Ecto neural progenitor cell (in vitro differentiated cells): ENCODE measurements at places on chromosomes 16 and 17.

DNA sequence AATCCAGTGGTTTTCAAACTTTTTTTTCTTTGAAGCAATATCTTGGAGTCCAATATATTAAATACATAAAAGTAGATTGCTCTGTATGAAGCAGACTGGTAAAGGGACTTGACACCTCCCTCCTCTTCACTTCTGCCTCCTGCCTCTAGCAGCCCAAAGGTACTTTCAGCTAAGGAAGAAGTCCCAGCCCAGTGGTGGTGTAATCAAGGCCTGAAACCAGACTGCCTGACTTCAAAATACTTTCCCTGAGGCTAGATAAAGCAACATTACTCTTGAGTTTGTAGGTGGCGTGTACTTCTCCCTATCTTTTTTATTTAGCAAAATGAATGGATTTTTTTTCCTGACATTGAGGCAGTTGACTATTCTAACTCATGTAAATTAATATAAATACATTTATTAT is 122.4 kb upstream of the TMEM97 start:
- no peak for DNase-seq

DNA sequence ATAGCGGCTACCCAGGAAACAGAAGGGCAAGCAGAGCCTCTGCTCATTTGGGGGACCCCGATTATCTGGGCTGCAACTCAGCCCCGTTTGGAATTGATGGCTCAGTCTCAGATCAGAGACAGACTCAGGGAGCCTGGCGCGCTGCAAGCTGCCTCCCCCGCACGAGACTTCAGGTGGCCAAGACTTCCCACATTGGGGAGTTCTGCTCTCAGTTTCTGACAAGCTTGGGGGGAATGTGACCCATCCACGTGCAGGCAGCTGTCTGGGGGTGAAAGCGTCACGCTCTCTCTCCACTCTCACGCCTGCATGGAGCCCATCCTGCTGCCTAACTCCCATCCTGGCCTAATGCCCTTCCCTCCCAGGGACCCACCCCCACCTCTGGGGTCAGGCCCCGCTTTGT is 157.6 kb upstream of the GSE1 start:
- no peak for DNase-seq

GRCh38 chr17:57834146-57834741 is 15.6 kb downstream of the MRPS23 start:
- no peak for DNase-seq

DNA sequence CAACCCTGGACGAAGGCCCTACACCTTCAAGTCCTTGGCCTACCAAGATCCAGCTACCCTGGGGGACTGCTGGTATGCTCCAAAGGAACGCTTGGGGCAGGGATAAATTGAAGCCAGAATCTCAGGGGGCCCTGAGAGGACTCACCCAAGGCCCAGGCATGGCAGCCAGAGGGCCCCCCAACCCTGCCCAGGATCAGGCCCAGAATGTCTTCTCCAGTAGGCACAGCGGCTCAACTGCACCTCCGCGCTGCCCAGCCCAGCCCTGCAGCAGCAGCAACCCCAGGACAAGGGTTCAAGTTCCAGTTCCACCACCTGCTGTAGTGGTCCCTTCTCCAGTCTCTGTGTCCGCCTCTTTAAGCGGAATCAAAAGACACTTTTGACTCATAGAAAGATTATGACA is 2.2 kb downstream of the TFAP4 start:
- DNase-seq = no peak

DNA sequence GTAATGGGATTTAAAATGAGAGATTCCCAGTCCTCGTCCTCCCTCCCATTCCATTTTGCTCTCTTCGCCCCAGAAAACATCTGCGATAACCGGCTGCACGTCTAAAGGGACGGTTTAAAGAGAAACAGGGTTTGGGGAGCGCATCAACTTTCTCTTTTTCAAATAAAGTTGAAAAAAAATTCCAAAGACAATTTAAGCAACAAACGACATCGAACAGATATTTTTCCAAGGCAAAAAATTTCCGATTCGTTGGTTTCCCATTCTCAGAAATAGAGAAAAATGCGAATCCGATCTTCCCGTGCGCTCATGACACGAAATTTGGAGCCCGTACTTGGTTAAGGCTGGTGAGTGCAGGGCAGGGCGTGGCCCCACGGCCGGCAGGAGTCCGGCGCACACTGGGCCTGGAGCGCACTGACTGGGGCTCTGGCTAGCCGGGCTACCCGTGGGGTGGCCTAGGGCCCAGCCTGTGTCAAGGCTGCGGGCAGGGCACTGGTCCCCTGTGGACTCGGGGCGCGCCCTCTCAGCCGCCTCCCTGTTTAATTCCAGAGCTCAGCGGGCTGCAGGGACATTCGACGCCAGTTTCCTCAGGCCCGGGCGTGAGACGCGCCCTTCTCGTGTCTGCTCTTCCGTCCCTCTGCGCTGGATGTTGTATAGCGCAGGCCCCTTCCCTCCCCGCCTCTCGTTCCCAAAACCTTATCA is 17.9 kb upstream of the ZFHX3 start:
- DNase-seq = peak; percentile 65

- no peak for DNase-seq
Observed at GRCh38 chr16:87970186-87970585, 19.0 kb downstream of the BANP start.

GRCh38 chr16:86554917-86555703 is at the start of gene MTHFSD:
Gene MTHFSD (minus strand): TSS chr16:86555235. CDS start chr16:86555184, 51 bp downstream.
- DNase-seq = peak; percentile 98

DNA sequence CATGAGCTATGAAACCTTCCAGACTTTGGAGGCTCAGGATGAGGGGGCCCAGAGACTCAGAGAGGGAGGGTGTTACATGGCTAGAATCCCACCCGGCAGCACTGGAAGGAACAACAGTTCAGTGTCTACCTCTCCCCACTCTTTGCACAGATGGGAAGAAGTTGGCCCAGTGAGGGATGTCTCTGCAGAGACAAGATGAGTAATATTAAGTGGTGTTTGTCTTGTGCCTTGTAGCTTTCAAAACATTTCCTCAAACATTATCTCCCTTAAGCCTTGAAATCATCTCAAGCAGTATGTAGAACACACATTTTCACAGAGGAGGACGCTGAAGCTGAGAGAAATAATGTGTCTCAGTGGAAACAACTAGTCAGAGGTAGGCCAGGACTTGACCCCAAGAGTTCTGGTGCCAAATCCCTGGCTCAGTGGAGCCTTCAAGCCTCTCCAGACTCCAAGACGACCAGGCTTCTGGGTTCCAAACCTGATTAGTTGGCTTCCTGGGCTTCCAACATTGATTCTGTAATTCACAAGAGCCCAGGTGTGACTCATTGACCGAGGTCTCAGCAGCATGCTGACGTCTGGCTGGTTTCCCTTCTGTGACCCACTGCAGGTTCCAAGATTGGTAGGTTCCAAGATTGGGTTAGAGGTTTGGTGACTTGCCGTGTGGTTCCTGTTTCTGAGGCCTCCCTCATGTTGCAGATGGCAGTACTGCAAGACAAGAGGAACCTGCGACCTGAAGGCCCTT is 7.4 kb downstream of the RNF112 start:
- DNase-seq = no peak

GRCh38 chr16:25411396-25412081 is 153.9 kb upstream of the ZKSCAN2 start:
- DNase-seq = no peak

- DNase-seq = peak; percentile 60
Observed at GRCh38 chr16:8931859-8932258, 31.8 kb downstream of the USP7 start.

DNA sequence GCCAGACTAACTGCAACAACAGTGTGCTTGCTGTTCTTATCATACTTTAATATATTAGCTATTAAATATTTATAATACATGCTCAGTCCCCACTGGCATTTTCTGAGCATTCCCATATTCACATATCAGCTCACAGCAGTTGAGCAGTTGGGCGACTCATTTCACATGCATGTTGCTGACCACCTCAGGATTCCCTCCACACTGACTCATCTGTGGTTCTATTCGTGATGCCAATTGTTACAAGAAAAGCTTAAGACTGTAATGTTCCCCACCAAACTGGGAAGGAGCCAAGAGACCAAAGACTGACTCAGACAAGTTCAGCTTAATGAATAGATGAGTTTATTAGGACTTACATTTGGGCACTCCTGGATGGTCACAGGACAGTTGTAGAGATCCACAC is 100.3 kb upstream of the KIF2B start:
- no peak for DNase-seq

GRCh38 chr16:77700846-77701245 is 21.5 kb upstream of the NUDT7 start:
- DNase-seq = no peak

- DNase-seq = no peak
Observed at GRCh38 chr16:75909746-75910145, 183.5 kb upstream of the CPHXL start.
